Epithelial cell of proximal tubule (primary cell): ENCODE measurements at places on chromosomes 6 and 20. TPM values are rescaled to one million over a fixed set of nuclear protein-coding genes. Genes with fewer than 3 reads are reported as not detected.

Gene KHDC1L
- total RNA-seq, result not detected in 2 replicates

GRCh38 chr6:127201321-127201720, 65.3 kb upstream of the RNF146 start:
- no peak for DNase-seq

Gene ZNF391
- total RNA-seq, result 1.2 and 1.4 TPM in 2 replicates

Gene ROS1
- not detected in 2 replicates for total RNA-seq

Gene CFAP61
- total RNA-seq, result not detected in 2 replicates

DNA sequence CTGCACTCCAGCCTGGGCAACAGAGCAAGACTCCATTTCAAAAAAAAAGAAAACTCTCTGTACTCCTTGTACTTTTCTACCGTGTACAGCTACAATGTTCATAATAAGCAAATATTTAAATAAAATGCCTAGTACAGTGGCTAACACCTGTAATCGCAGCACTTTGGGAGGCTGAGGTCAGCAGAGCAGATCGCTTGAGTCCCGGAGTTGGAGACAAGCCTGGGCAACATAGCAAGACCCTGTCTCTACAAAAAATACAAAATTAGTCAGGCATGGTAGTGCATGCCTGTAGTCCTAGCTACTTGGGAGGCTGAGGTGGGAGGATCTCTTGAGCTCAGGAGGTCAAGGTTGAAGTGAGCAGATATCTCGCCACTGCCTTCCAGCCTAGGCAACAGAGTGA, 5.7 kb downstream of the NAPB start:
- DNase-seq, result no peak

DNA sequence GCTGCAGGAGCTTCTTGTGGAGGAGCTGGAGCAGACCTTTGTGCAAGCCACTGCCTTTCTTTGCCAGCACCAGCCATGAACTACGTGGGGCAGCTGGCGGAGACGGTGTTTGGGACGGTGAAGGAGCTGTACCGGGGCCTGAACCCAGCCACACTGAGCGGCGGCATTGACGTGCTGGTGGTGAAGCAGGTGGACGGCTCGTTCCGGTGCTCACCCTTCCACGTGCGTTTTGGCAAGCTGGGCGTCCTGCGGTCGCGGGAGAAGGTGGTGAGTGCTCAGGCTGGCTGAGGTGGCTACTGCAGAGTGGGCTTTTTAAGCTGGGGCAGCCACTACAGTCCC, 5.1 kb downstream of the LPIN3 start:
- no peak for DNase-seq

- DNase-seq, result no peak
Observed at GRCh38 chr6:152973916-152974315, 8.9 kb downstream of the FBXO5 start.

DNA sequence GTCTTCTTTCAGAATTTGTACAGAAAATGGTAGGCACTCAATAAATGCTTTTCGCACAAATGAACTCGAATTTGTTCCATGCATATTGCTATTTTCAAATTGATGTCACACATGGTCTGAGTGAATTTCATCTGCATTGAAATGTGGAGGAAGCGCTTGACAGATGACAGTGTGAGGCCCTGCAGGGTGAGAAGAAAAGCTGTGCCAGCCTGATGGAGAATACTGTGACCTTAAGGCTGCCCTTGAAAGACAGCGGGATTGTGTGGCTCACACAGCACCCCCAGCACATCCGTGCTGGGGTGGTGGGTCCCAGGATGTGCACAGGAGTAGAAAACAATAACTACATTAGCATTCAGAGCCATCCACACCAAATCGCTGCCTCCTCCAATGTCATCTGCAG, 14.8 kb upstream of the MCHR2 start:
- no peak for DNase-seq

DNA sequence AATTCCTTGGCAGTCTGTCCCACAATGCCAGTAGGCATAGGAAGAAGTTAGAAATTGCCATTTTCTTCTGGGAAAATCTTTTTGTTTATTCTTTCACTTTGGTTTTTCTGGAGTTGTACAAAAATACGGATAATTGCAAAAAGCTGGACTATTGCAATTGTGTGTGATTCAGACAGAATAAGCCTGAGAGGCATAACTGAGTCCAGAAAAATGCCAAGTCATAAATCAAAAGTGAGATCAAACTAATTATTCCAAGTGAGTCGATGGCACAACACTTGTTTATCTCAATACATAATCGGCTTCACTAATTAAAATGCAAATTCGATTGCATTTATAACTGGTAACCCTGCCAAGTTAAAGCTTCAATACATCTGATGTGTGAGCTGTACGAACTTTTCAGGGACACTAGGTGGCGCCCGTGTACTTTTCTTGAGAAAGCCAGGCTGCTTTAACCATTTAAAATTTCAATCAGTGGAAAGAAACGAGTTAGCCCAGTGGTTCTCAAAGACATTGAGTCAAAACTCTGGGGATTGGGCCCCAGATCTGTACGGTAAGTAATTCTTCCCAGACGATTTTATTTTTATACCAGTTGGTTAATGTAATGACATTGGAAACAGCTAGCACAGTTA, 102.6 kb downstream of the LAMP5 start:
- DNase-seq, result no peak

DNA sequence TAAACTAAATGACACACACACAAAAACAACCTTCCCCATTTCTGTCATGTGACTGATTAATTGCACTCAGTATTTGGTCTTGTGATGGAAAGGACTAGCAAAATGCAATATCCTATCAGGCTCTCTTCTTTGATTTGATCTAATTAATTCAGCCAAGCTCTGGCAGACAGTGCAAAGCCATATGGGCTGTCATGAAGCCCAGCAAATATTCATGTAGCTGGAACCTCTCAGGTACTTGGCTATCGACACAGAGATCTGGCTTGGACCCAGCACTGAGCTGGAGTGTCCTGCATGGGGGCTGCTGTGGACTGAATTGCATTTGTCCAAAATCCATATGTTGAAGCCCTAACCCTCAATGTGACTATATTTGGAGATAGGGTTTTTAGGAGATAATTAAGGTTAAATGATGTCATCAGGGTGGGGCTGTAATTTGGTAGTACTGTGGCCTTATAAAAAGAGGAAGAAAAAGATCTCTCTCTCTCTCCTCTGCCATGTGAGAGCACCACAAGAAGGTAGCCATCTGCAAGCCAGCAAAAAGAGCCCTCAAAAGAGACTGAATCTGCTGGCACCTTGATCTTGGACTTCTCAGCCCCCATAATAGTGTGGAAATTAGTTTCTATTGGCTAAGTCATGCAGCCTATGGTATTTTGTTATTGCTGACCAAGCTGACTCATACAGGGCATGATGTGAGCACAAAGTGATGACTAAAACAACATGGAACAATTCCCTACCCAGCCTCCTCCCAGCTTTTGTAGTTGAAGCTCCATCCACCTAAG, 77.1 kb downstream of the STMND1 start:
- DNase-seq, result no peak

GRCh38 chr20:31675828-31676608, 38.3 kb downstream of the COX4I2 start:
- no peak for DNase-seq

Gene NOX3
- total RNA-seq, result 0.07 TPM in 1 of 2 replicates, not detected in the other

DNA sequence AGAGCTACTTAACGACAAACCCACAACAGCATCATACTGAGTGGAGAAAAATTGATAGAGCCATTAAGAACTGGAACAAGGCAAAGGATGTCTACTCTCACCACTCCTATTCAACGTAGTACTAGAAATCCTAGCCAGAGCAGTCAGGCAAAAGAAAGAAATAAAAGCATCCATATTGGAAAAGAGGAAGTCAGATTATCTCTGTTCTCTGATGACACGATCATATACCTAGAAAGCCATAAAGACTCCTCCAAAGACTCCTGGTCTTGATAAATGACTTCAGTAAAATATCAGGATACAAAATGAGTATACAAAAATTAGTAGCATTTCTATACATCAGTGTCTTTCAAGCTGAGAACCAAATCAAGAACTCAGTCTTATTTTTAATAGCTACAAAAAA, 17.0 kb upstream of the FHL5 start:
- DNase-seq, result no peak

DNA sequence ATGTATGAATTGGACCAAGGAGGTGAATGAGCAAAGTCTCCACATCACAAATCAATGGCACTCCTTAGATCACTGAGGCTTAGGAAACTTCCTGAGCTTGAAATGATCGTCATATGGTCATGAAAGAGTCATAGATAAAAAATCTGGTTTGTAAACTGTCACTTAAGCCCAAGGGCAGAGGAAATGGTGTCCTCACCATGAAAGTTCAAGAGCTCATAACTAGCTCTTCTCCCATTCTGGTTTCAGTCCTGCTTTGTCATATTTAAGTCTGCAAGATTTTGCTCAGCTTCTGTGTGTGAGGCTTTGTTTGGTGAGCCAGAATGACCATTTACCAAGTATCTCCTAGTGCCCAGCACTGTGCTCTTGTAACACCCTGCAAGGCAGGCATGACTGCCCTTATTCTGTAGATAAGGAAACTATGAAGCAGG, 60.5 kb downstream of the GJA10 start:
- no peak for DNase-seq

Gene PRKN
- 0.07 and 0.58 TPM in 2 replicates for total RNA-seq

Gene SLC4A11
- 3.6 and 5.1 TPM in 2 replicates for total RNA-seq

GRCh38 chr20:33601861-33602260, 60.3 kb upstream of the C20orf144 start:
- no peak for DNase-seq

- DNase-seq, result no peak
Observed at GRCh38 chr6:106275692-106276091, 49.9 kb downstream of the ATG5 start.

DNA sequence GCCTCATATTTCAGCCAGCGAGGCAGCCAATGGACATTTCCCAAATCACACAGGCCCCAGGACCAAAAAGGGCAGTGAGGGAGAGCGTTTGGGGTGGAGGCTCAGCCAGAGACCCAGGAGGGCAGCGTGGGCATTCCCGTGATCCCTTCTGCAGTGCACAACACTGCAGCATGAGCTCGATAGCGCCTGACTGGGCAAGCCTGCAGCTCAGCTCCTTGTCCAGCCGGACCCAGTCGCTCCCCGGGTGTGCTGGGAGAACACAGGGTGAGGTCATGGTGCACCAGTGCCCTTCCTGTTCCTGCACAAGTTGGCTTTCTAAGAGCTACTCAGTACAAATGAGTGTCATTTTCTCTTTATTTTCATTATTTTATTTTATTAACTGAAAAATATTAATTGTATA, 5.9 kb downstream of the TTLL2 start:
- DNase-seq, result no peak

- no peak for DNase-seq
Observed at GRCh38 chr6:14709066-14709670, 536.7 kb upstream of the JARID2 start.

DNA sequence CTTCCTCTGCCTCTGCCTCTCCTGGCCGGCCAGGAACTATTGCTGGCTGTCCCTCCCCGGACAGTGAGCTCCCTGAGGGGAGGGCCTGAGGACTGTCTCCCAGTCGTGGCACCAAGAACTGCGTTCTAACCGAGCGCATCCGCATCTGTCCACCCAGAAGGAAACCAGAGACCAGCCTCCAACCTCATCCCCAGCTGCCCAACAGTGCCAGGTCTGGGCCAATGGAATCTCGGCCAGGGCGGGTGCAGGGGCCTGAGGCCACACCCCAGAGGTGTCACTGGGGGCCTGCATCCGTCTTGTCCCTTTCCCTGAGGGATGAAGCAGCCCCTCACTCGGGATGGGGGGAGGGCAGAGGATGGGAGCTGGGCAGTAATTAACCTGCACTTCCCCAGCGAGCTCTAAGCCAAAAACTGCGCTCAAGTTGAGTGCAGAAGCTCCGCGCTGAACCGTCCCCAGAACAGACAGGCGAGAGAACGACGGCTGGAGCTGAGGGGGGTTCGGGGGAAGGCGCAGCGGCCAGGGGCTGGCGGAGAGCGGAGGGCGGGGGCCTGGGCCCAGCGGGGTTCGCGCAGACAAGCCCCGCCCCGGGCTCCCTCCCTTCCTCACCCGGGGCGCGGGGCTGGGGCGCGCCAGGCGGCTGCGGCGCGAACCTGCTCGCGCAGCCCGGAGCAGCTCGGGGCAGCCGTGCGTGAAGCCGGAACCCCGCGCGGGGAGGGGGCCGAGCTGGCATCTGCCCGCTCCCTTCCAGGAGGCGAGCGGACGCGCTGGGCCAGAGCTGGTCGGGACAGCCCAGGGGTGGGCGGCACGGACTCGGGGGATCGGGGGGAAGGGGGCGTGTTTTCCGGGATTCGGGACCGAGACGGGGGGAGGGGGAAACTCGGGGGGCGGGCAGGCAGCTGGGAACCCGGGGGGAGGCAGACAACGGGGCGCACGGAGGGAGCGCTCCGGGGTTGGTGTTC, 1.4 kb downstream of the TFEB start:
- no peak for DNase-seq

DNA sequence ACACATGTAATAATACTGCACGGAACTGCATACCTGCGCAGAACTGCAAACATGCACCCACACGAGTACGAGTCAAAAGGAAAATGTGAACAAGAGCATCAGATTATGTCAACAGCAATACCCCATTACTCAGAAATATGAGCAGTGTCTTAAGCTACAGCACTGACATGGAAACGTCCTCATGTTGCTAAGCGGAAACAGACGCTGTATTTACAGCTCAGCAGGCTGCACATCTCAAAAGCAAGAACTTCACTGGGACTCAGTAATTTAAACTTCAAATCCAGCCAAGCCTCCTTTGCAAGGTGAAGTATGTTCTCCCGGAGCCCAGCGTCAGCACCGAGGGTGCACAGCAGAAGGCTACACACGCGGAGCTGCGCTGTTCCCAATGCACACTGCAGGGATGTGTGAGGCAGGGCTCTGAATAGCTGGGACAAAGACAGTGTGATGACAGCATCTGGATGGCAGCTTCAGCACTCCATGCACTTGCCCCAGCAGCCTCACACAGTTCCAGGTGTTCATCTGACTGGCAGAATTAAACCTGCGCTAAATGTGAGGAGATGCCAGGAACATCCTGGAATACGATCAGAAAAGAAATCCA, 202.8 kb downstream of the WDR27 start:
- DNase-seq, result no peak

GRCh38 chr6:91904586-91905164, 1317.8 kb upstream of the MAP3K7 start:
- no peak for DNase-seq

DNA sequence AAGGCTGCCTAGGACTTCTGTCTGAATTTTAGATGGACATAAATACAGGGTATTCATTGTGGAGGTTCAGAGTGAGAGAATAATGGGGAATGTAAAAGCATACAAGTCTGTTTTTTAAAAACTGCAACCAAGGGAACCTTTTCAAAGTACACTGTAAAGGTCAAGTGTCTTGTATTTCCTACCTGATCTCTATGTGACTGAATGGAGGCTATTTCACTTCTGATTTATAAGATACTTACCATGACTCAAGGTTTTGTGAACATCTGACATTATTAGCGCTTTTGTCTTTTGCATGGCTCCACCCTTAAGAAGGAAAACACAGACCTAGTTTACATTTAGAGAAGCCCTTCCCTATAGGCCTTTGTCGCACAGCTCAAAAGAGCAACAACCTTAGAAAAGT, 126.5 kb downstream of the ZFAND3 start:
- DNase-seq, result no peak

Gene TRIM15
- total RNA-seq, result not detected in 2 replicates
